Stimulated activated CD4-positive, alpha-beta T cell treated with anti-CD3 and anti-CD28 coated beads, Interleukin-4, amount 100 ng/mL, for 24 hours (primary cell): ENCODE measurements at places on chromosomes 5 and 9.

DNA sequence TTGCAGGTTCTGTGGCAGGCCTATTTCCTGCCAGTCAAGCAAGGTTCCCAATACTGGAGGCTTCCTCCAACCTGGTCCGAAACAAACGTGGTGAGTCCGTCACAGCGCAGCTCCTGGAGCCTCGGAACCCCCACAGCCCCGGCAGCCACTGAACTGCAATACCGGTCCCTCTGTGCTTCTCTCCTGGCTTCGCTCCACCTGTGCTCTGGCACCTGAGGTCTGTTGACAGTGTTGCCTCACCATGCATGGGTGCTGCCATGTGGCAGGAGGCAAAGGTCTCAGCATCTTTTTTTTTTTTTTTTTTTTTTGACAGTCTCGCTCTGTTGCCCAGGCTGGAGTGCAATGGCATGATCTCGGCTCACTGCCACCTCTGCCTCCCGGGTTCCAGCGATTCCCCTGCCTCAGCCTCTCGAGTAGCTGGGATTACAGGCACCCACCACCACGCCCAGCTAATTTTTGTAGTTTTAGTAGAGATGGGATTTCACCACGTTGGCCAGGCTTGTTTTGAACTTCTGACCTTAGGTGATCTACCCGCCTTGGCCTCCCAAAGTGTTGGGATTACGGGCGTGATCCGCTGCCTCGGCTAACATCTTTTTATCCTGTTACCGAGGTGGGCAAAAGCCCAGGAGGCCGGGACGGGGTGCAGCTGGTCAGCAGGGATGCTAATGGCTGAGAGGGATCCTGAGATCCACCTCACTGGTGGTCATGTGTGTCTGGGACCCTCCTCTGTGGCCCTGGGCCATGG is 57.1 kb upstream of the RNU6ATAC start:
- no peak for DNase-seq

DNA sequence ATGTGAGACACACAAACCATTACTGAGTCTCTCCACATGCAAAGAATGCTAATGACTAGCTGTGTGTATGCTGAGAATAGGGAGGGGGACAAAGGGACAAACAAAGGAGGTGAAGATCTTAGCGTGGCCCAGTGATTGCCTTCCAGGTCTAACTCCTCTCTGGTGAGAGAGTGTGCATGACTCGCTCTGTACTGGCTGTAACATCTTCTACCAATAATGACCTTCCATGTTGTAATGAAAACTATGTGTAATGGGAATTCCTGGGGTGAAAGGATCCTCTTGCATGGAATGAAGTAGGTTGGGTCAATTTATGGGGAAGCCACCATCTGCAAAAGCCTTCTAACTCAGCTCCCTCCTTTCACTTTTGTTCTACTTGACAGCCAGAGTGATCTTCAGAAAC is 24.4 kb upstream of the GPR151 start:
- no peak for DNase-seq

GRCh38 chr9:68955330-68955729 is 58.6 kb downstream of the PRKACG start:
- DNase-seq: no peak

- DNase-seq: no peak
Observed at GRCh38 chr5:158869092-158869491, 230.6 kb downstream of the EBF1 start.

- no peak for DNase-seq
Observed at GRCh38 chr5:173866858-173867679, 21.1 kb upstream of the CPEB4 start.

- no peak for DNase-seq
Observed at GRCh38 chr5:77333451-77334123, 123.1 kb downstream of the PDE8B start.

GRCh38 chr9:98107926-98108325 is 11.1 kb downstream of the TRIM14 start:
- no peak for DNase-seq

- no peak for DNase-seq
Observed at GRCh38 chr5:152332716-152333460, 72.2 kb downstream of the NMUR2 start.

- no peak for DNase-seq
Observed at GRCh38 chr5:33774341-33774740, 117.4 kb downstream of the ADAMTS12 start.

GRCh38 chr5:135593141-135593540 is 14.3 kb upstream of the CXCL14 start:
- no peak for DNase-seq
